CD8-positive, alpha-beta memory T cell (primary cell): ENCODE measurements at places on chromosomes 1 and 21. TPM values are rescaled to one million over a fixed set of nuclear protein-coding genes. Genes with fewer than 3 reads are reported as not detected.

Gene RYR2
- 0.06 TPM for polyA plus RNA-seq

Gene FAM110D
- not detected for polyA plus RNA-seq

Gene SLC35E2B
- 47.5 TPM for polyA plus RNA-seq

Gene STUM
- 0.13 TPM for polyA plus RNA-seq

Gene DOP1B
- 12.0 TPM for polyA plus RNA-seq

Gene FCGR1A
- not detected for polyA plus RNA-seq

Gene CCNL2
- polyA plus RNA-seq, result 29.0 TPM

Gene PARP1
- polyA plus RNA-seq, result 137 TPM

Gene PROK1
- not detected for polyA plus RNA-seq
